ENCODE measurements at places on chromosomes 7 and 10. TPM values are rescaled to one million over a fixed set of nuclear protein-coding genes. Genes with fewer than 3 reads are reported as not detected.

Gene C10orf71
- not detected for total RNA-seq

Gene PRKAR2B
- total RNA-seq = 2.9 TPM

Gene ZNRF2
- total RNA-seq = 3.9 TPM

Gene SPDYE9
- total RNA-seq = not detected

Gene SHH
- 2.2 TPM for total RNA-seq
